ENCODE measurements at places on chromosomes 16 and 17. TPM values are rescaled to one million over a fixed set of nuclear protein-coding genes. Genes with fewer than 3 reads are reported as not detected.
A peak's percentile ranks its signal among the peaks of the same experiment; 100 is the strongest.

CMTM2 gene
- total RNA-seq, result not detected

TMEM256 gene
- 29.0 TPM for total RNA-seq

FOXO3B gene
- total RNA-seq, result 3.2 TPM

HS3ST6 gene
- not detected for total RNA-seq

TMEM100 gene
- not detected for total RNA-seq

SPAG7 gene
- total RNA-seq, result 30.9 TPM

PTX4 gene
- total RNA-seq, result not detected

DNA sequence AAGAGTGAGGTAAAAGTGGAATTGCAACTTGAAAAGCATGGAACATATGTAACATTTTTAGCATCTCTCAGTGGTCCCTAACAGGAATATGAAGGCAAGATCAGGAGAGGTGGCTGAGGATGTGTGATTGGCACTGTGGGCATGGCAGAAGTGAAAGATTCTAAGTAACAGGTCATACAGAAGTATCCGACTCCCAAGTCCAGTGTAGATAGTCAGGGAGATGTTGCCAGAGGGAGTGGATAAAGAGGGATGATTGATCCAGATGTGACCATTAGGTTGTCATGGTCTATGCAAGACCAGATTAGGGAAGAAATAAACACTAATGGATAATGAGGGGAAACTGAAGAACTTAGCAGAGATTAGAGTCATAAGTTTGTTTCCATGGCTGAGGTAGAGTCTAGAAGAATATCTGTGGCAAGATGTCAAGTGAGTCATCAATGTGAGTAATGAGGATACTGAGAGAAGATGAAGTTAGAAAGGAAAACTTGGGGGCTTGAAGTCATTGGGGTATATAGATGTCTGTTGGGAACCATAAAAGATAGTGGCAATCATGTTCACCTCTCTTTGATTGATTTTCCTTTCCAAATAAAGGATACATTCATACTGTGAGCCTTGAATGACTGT, 23.9 kb upstream of the CAPNS2 start:
- H3K4me3 ChIP-seq, result no peak overlapping the region
- H3K27me3 ChIP-seq, result no peaks in the 10 kb centered on the region
- DNase-seq, result no peak
- H3K36me3 ChIP-seq, result no peaks in the 10 kb centered on the region
- H3K27ac ChIP-seq, result no peak overlapping the region
- no peaks in the 10 kb centered on the region for H3K4me1 ChIP-seq

GRCh38 chr17:39965017-39965699, 2.4 kb downstream of the GSDMA start:
- H3K4me1 ChIP-seq, result peaks cover 33% of the 10 kb centered on the region
- DNase-seq, result no peak
- no peaks in the 10 kb centered on the region for H3K36me3 ChIP-seq
- no peak overlapping the region for H3K27ac ChIP-seq
- H3K27me3 ChIP-seq, result no peaks in the 10 kb centered on the region
- no peak overlapping the region for H3K4me3 ChIP-seq

GRCh38 chr17:43094129-43094835, 30.9 kb downstream of the BRCA1 start:
- DNase-seq, result no peak
- H3K4me1 ChIP-seq, result no peaks in the 10 kb centered on the region
- no peak overlapping the region for H3K4me3 ChIP-seq
- H3K27ac ChIP-seq, result no peak overlapping the region

DNA sequence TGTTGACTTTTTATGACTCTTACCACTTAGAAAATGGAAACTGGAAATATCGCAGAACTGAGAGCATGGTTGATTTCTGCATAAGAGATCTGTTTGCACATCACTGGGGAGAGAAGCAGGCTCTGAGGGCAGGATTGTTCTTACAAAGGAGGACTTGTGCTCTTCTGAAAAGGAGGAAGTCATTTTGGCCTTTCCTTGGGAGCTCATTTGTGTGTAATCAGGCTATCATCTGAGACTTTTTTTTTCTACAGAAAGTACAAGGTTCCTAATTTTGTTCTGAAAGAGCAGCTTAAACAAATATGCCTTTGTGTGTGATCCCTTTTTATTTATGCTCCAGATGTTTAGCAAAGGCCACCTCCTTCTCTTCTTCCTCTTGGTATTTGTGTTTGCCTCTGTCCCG, 145.7 kb upstream of the CACNG5 start:
- H3K27me3 ChIP-seq, result no peaks in the 10 kb centered on the region
- no peak for DNase-seq
- H3K4me3 ChIP-seq, result no peak overlapping the region
- peaks cover 5% of the 10 kb centered on the region for H3K4me1 ChIP-seq

GRCh38 chr17:10776381-10776780, 27.5 kb downstream of the TMEM238L start:
- no peak overlapping the region for H3K4me3 ChIP-seq
- no peak overlapping the region for H3K27ac ChIP-seq
- no peaks in the 10 kb centered on the region for H3K27me3 ChIP-seq

- no peak for DNase-seq
- no peaks in the 10 kb centered on the region for H3K4me1 ChIP-seq
- peaks cover 10% of the 10 kb centered on the region for H3K27me3 ChIP-seq
- no peak overlapping the region for H3K27ac ChIP-seq
- no peak overlapping the region for H3K4me3 ChIP-seq
These were observed 60.9 kb downstream of the CLEC19A start for GRCh38 chr16:19346335-19346922.

- no peak for DNase-seq
- no peaks in the 10 kb centered on the region for H3K27me3 ChIP-seq
- H3K4me1 ChIP-seq, result peaks cover under 1% of the 10 kb centered on the region
- no peak overlapping the region for H3K27ac ChIP-seq
These were observed 37.7 kb downstream of the TNFRSF13B start for GRCh38 chr17:16934133-16934795.

GRCh38 chr17:8002721-8003593, 542 bp downstream of the GUCY2D start:
- H3K4me1 ChIP-seq, result peaks cover 9% of the 10 kb centered on the region
- H3K27ac ChIP-seq, result no peak overlapping the region
- no peak overlapping the region for H3K4me3 ChIP-seq
- H3K36me3 ChIP-seq, result no peaks in the 10 kb centered on the region
- no peak for DNase-seq

- H3K27me3 ChIP-seq, result peaks cover 24% of the 10 kb centered on the region
- H3K36me3 ChIP-seq, result no peaks in the 10 kb centered on the region
- peak overlapping the region; percentile 69 for H3K4me3 ChIP-seq
- no peak overlapping the region for H3K27ac ChIP-seq
These were observed 2.7 kb upstream of the HES7 start for GRCh38 chr17:8126491-8127066.

DNA sequence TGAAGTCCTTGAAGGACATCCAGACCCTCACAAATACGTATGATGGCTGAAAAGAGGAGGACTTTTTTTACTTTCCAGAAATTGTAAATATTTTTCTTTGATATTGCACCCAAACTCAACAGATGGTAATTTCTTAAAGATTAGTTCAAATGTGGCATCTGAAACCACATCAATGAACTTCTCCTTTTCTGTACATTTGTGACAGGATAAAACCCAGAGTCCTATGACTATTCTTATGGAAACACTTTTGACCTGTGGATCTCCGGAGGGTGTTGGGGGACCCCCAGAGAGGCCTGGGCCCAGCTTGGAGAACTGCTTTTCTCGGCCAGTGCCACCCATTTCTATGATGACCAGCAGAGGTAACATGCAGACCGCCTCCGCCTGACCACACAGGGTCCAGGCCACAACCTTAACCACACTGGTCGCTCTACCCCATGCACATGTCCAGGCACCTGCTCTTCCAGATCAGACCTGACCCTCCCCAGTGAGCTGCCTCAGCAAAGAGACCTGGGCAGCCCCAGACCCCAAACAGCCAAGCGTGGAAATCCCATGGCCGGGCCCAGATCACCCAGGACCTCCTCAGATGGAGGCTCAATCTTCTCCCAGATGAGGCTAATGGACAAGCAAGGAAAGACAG, 22.7 kb downstream of the RPH3AL start:
- no peaks in the 10 kb centered on the region for H3K36me3 ChIP-seq
- peaks cover 48% of the 10 kb centered on the region for H3K4me1 ChIP-seq
- no peaks in the 10 kb centered on the region for H3K27me3 ChIP-seq
- H3K4me3 ChIP-seq, result no peak overlapping the region
- H3K27ac ChIP-seq, result no peak overlapping the region
- DNase-seq, result no peak

GRCh38 chr17:28728364-28729200, at the start of gene NEK8:
NEK8 (plus strand) TSS chr17:28728788; CDS start chr17:28728814, 26 bp downstream.
- H3K4me3 ChIP-seq, result peak within 1 kb of the TSS; percentile 75
- peak within 1 kb of the TSS; percentile 99 for H3K27ac ChIP-seq
- peaks cover 46% of the 10 kb centered on the region for H3K4me1 ChIP-seq
- no peaks in the 10 kb centered on the region for H3K27me3 ChIP-seq

GRCh38 chr17:82384051-82384729, 12.6 kb downstream of the UTS2R start:
- H3K36me3 ChIP-seq, result no peaks in the 10 kb centered on the region
- no peak overlapping the region for H3K27ac ChIP-seq
- peak; percentile 3 for DNase-seq

DNA sequence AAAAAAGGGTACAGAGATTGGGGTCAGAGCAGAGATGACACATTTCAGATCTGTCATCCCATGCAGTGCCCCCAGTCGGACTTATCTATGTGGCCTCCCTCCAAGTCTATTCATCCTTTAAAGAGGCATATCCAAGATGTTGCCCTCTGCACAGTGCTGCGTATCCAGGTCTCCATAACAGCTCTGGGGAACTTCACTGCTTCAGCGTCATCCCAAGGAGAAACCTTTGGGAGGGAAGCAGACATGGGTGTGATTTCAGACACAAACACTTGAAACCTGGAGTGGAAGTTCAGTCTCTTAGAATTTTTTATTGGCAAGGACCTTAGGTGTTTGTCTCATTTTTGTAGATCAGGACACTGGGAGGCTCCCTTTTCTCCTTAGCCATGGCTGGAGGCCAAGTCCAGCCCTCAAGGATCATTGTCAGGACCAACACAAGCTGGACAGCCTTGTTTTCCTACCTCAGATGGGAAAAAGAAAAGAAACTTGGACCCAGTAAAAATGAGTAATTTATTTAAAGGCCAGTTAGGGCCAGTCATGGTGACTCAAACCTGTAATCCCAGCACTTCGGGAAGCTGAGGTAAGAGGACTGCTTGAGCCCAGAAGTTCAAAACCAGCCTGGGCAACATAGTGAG, 23.9 kb upstream of the NLK start:
- H3K36me3 ChIP-seq, result no peaks in the 10 kb centered on the region
- H3K27me3 ChIP-seq, result no peaks in the 10 kb centered on the region
- H3K4me1 ChIP-seq, result no peaks in the 10 kb centered on the region
- DNase-seq, result no peak
- H3K4me3 ChIP-seq, result no peak overlapping the region

GRCh38 chr16:84517366-84517765, 12.9 kb upstream of the MEAK7 start:
- peaks cover 73% of the 10 kb centered on the region for H3K4me1 ChIP-seq
- no peak overlapping the region for H3K4me3 ChIP-seq
- no peaks in the 10 kb centered on the region for H3K27me3 ChIP-seq
- no peak overlapping the region for H3K27ac ChIP-seq
- H3K36me3 ChIP-seq, result no peaks in the 10 kb centered on the region

DNA sequence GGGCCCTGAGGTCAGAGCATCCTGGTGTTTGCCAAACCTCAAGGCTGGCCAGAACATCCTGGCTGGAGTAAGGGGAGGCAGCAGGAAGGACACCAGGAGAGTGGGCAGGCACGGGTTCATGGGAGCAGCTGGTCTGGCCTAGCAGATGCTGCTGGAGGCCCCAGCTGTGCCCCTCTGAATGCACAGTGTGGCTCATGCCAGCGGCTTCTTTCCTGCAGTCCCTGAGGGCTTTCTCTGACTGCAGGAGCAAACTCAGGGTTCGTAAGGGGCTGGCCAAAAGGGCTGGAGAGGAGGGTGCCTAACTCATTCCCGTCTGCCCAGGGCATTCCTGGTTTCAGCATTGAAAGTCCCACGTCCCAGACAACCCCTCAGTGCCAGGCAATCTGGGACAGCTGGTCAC, 78.7 kb downstream of the ZDHHC7 start:
- H3K27ac ChIP-seq, result no peak overlapping the region
- no peaks in the 10 kb centered on the region for H3K27me3 ChIP-seq
- DNase-seq, result no peak
- H3K36me3 ChIP-seq, result no peaks in the 10 kb centered on the region
- no peak overlapping the region for H3K4me3 ChIP-seq
- H3K4me1 ChIP-seq, result peaks cover 8% of the 10 kb centered on the region

Measured in CD4-positive, alpha-beta T cell (primary cell).